ENCODE measurements at places on chromosomes 4 and X.

DNA sequence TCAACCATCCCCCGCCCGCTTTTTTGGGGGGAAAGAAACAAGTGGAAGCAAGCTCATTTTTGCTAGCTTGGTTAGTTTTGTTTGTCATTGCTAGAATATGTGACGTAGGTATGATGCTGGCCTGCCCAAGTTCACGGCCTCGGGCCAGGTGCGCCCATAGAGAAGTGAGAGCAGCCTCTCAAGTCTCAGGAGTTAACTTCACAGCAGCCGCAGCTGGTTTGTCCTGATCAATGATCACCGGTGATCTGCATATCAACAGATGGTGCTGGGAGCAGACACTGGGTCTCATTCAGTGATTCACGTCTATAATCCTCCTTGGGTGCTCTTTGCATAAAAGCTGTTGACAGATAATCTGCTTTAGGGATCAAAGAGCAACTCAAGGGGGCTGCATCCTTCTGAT lies 50.1 kb downstream of the ENPP6 start:
- DNase-seq: no peak

DNA sequence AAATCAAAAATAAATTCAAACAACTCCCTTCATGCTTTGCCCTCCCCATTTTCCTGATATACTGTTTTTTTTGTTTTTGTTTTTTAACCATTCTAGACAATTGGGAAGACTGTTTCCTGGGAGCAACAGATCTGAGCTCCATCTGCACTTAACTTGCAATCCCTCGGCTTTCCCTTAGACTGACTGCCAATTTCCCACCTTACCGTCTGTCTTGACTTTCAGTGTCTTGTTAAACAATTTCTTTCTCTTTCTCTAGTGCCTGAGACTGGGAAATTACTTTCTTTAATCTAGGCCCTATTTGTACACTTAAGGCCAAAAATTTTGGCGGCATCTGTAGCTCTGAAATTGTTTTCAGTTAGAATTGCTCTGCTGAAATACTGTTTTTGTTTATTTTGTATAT lies 326.3 kb downstream of the LDB2 start:
- DNase-seq: no peak

- no peak for DNase-seq
Measured at GRCh38 chrX:122625821-122626220, 558.3 kb upstream of the GRIA3 start.

GRCh38 chr4:34412911-34413310 lies 1831.4 kb downstream of the ARAP2 start:
- no peak for DNase-seq

GRCh38 chr4:100803751-100804150 lies 285.9 kb upstream of the EMCN start:
- DNase-seq: no peak

- DNase-seq: no peak
Measured at GRCh38 chr4:138835832-138836533, 179.6 kb upstream of the NOCT start.

DNA sequence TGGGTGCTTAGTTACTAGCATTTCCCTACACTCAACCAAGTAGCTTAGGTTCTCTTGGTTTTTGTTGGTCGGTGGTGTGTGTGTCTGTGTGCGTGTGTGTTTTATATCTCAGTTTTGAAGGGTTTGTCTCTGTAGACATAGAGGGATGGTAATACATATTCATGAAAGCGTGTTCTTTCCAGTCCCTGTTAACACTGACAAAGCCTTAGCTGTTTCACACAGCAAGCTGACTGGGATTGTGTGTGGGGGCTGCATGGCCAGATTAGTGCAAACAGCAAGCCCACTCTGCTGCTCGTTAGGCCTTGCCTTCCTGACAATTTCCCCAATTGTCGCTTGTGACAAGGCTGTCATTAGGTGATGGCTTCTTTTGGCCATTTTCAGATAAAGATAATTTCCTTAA lies 43.9 kb downstream of the ALPK1 start:
- no peak for DNase-seq

DNA sequence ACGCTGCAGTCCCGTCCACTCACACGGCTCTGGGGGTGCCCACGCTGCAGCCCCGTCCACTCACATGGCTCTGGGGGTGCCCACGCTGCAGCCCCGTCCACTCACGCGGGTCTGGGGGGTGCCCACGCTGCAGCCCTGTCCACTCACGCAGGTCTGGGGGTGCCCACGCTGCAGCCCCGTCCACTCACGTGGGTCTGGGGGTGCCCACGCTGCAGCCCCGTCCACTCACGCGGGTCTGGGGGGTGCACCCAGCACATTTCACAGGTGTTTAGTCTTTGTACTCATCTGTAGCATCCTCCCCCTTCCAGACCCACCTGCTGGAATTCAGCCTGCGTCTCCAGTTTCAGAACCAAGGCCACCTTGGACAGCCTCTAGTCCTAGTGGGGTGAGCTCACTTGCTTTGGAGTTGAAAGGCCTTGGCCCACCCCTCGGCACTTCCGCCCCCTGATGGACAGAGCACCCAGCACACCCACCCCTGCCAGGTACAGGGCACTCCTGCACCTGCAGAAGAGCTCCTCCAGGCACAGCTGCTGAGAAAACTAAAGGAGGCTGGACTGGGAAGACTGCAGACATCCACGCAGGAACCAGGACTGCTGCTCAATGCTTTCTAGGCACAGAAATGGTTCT lies 73.0 kb downstream of the ABLIM2 start:
- no peak for DNase-seq

DNA sequence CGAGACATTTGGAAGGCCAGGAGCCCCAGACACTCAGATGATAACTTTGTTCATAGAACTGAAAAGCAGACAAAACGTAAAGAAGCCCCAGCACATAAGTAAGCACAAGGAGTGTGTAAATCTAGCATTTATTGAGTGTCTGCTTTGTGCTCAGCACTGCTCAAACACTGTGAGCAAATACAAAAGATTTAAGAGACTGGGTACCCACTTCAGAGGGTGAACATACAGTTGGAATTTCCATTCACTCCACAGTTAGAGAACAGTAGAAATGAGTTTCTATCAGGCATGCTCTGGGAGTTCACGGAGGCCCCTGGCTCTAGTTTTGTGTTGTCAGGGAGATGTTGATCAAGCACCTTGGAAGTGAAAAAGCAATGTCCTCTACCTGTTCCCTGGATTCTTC lies 39.8 kb downstream of the ACE2 start:
- no peak for DNase-seq

DNA sequence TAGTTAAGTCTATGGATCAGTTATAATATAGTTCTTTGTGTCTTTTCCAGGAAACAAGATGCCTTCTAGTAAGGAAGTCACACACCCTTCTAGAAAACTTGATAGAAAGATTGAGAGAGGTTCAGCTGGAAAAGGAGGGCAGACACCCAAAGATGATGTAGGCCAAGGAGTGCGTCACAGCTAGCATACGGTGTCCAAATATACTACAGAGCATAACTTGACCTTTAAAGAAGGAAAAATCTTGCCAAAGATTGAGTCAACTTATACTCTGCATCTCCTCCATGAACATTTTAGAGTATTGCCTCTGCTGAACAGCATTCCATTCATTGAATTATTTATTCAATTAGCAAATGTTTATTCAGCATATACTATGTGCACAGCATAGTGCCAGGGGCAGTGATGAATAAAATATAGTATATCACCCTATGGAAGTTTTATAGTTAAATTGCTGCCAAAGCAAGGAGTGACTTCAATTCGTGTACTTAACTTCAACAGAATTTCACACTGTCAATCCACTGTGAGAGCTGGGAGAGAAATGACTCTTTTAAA lies 51.9 kb upstream of the SLC6A14 start:
- DNase-seq: no peak

DNA sequence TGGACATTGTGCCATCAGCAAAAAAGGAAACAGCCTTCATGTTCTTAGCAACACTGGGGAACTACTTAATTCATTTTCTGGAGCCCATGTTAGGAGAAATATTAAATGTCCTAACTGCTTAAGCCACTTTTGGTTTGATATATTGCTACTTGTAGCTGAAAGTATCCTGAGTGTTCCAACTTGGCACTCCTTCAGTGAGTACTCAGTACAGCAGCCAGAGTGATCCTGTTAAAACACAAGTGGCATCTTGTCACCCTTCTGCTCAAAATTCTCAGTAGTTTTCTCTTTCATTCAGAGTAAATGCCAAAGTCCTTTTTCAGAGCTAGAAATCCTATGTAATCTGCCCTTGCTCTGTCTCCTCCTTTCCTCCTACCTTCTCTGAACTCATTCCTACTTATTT lies 522.0 kb downstream of the GRID2 start:
- no peak for DNase-seq

- no peak for DNase-seq
Measured at GRCh38 chr4:95515589-95515988, 33.2 kb downstream of the UNC5C start.

DNA sequence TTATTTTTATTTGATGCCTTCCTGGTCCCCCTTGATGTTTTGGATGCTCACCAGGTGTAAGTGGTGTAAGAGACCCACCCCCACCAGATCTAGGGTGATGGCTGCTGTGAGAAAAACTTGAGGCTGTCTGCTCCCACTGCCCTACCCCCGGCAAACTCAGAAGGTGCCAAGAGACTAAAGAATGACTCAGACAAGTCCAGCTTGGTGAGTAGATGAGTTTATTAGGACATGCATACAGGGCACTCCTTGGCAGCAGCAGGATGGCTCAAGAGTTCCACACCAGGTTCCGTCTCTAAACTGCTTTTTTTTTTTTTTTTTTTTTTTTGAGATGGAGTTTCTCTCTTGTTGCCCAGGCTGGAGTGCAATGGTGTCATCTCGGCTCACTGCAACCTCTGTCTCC lies 84.0 kb upstream of the HPF1 start:
- DNase-seq: no peak

- no peak for DNase-seq
Measured at GRCh38 chr4:1082215-1083182, 30.9 kb downstream of the RNF212 start.

DNA sequence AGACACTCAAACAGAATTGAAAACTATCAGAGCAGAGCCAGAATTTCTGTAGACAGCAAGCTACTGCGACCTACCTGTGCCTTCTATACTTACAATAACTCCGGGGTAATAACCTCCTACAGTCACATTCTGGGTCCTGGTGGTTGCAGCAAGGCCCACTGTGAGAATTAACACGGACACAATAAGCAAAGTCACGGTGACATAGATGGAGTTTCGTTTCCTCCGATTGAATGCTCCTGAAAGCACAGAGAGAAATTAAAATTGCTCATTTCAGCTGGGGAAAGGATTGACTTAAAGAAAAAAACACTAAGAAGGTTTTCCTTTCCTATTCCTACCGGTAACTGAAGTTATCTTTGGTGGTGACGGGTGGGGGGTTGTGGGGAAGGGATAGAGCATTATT lies 7.0 kb downstream of the TMEM255A start:
- DNase-seq: no peak

- DNase-seq: no peak
Measured at GRCh38 chrX:147848543-147849443, 62.9 kb upstream of the FMR1 start.

GRCh38 chrX:2554891-2555290 lies 54.1 kb upstream of the DHRSX start:
- DNase-seq: no peak

GRCh38 chr4:185936650-185937376 lies 124.8 kb upstream of the SORBS2 start:
- no peak for DNase-seq

DNA sequence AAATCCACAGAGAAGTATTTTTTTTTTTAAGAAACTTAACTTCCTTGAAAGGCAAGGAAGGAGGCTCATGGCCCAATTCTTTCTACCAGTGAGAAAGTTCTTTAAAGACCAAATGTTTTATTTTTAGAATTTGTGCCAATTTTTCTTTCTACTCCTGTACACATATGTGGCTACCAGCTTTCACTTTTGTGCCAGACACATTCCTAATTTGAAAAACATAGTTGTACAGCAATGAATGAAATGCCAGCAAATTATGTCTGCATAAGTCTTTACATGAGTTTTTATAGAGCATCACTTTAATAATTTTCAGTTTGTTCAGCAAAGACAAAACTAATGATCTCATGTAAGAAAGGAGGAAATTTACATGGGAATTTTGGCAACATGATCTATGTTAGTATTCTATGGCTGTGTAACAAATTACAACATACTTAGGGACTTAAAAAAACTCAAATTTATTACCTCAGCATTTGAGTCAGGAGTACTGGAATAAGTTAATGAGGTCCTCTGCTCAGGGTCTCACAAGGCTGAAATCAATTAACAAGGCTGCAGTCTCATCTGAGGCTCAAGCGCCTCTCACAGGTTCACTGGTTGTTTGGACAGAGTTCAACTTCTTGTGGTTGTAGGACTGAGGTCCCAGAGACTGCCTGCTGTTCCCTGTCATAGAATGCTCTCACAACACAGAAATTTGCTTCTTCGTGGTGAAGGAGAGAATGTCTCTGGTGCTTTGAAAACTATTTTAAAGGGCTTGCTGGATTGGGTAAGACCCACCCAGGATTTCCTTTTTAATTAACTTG lies 678.2 kb upstream of the FAM241A start:
- no peak for DNase-seq

GRCh38 chr4:36394352-36394903 lies 113.0 kb downstream of the DTHD1 start:
- no peak for DNase-seq

DNA sequence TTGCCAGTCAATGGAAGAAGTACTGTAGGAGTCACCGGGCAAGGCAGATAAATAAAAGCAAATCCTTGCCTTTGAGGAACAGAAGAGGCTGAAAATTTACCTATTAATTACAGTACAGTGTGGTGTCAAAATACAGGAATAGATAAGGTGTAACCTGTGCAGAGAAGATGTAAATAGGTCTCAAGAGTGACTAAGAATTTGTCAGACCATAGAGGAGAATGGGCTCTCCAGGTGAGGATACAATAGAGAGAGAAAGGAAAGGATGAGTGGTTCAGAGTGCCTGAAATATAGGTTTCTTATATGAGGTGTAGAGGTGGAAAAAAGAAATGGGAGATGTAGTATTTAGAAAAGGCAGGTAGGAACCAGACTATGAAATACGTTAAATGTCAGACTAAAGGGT lies 801 bp upstream of the ZC4H2 start:
- no peak for DNase-seq

- DNase-seq: no peak
Measured at GRCh38 chr4:90824266-90825150, 697.3 kb downstream of the CCSER1 start.

DNA sequence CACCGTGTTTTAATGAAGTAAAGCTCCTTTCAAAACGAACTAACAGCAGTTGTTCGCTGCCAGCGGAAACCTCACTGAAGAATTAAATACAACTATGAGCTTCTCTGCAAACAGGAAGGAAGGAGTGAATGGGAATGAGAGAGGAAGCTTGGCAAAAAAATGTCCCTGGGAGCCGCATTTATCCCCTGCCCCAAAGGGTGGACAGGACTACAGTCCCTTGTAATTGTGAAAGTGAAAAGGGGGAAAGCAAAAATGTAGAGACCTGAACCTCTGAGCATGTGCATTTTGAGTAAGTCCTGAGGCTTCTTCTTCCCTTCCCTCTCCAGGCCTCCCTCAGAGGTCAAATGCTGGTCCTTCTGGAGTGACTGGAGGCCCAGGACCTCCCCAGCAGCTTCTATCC lies 53.8 kb upstream of the BMP2K start:
- DNase-seq: no peak

- no peak for DNase-seq
Measured at GRCh38 chrX:155215443-155216178, 649 bp upstream of the VBP1 start.
